ENCODE measurements at places on chromosomes 6 and 20. TPM values are rescaled to one million over a fixed set of nuclear protein-coding genes. Genes with fewer than 3 reads are reported as not detected.

HSPA1B gene
- 194 TPM for total RNA-seq

PTCHD4 gene
- not detected for total RNA-seq

TRIM15 gene
- total RNA-seq = 0.86 TPM

TGM3 gene
- not detected for total RNA-seq

CST7 gene
- total RNA-seq = not detected

Measured in Daoy (cell line).